Left renal cortex interstitium (tissue), 4 donors: ENCODE measurements at places on chromosomes 12 and 14. TPM values are rescaled to one million over a fixed set of nuclear protein-coding genes. Genes with fewer than 3 reads are reported as not detected.

- DNase-seq = no peak
Measured at GRCh38 chr12:65171870-65172269, 2.5 kb downstream of the LEMD3 start.

GRCh38 chr12:49580572-49581535 is 12.9 kb upstream of the MCRS1 start:
- DNase-seq = peak; percentile 48

- no peak for DNase-seq
Measured at GRCh38 chr14:75047506-75047905, 3.8 kb downstream of the MLH3 start.

Gene DTX1
- polyA plus RNA-seq = 13.5 TPM
